Activated T-helper 1 cell treated with Interleukin-2 at 50 U/mL for 16 hours (primary cell): ENCODE measurements at places on chromosomes 12 and 14.

DNA sequence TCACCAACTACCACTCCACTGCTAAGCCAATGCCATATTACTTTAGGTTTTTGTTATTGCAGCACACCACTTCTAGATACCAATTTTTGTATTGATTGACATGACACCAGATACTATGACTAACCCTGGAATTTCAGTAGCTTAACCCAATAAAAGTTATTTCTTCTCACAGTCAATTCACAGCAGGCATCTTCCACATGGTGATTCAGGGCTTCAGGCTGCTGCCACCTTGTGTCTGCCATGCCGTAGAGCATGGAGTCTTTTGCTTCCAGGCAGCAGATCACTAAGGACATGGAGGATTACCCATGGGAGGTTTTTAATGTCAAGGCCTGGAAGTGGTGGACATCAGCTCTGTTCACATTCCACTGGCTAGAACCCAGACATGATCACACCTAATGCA is 56.4 kb upstream of the LTA4H start:
- no peak for DNase-seq

DNA sequence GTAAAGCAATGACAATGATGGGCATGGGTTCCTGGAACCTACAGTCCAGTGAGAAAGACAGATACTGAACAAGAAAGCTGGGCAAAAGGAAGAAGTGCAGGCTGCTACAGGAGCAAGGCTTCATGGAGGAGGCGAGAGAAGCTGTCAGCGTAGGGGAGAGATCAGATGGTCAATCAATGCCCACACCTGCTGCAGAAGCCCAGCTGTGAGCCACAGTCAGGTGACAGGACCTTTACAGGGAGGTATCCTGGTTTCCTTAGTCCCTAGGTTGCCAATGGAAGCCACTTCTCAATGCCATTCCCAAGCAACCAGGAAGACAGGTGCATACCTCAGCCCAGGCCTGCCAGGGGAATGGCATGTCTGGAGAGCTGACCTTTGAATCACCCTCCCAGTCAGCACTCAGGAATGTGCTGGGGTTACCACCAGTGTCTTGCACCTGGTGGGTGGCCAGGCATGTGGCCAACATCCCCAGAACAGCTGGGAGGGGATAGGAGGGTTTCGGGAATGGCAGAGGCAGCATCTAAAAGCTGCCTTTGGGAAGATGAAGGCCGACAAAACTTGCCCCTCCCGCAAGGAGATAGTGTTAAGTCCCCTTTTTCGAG is 170.3 kb downstream of the TTC7B start:
- DNase-seq = no peak

DNA sequence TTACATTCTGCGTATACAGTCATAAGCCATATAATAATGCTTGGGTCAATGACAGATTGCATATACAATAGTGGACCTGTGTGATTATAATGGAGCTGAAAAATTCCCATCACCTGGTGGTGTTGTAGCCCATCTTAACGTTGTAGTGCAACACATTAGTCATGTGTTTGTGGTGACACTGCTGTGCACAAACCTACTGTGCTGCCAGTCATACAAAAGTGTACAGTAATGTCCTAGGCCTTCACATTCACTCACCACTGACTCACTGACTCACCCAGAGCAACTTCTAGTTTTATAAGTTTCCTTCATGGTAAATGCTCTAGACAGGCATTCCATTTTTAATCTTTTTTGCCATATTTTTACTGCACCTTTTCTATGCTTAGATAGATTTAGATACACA is 194.8 kb upstream of the SEL1L start:
- DNase-seq = no peak

GRCh38 chr14:79861111-79861510 is 350.2 kb downstream of the DIO2 start:
- no peak for DNase-seq

DNA sequence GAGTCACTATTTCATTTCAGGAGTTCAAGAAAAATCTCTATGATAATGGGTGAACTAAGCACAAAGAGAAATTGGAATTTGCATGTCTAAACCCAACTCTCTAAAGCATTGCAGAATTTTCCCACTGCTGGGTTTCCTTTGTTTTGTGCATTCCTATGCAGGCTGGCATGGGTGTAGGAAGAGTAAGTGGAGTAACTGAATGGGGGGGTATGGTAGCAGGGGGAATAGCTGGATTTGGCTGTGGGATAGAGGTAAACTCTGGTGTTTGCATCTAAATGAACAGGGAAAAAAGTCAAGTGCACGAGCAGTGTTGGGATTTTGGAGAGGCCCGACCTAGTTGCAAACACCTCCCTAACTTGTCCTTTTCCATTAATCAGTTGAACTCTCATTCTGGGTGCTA is 159.1 kb downstream of the ANO4 start:
- no peak for DNase-seq
